Vagina (tissue), 2 donors: ENCODE measurements at places on chromosomes 12 and 14. TPM values are rescaled to one million over a fixed set of nuclear protein-coding genes. Genes with fewer than 3 reads are reported as not detected.

DNA sequence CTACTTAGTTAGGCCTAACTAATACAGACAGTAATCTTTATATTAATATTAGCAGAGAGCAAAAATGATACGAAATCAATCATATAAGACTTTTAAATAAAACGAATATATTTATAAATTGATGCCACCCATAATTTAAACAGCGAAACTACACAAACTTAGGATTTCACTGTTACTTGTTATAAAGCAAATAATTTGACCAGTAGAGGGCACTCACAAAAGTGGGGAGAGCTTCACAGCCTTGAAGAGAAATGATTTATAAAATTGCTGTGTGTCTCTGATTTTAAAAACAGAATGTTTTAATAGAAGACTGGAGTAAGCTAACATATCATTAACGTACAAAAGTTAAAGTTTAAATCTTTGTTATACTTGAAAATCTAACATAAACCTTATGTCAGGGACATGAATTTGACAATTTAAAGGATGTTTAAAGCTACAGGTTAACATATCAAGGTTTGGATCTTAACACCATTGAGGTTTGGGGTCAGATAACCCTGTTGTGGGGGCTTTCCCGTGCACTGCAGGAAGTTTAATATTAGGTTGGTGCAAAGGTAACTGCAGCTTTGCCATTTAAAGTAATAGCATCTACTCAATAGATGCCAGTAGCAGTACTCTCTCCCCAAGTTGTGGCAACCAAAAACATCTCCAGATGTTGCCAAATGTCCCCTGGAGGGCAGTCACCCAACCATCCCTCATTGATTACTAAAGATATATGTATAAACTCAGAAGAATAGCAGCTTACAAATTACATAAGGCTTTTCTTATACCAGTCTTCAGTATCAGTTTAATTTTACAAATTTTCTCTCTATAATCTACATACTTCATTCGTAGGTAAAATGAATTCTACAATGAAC lies 9.3 kb downstream of the KRAS start:
- no peak for DNase-seq

DNA sequence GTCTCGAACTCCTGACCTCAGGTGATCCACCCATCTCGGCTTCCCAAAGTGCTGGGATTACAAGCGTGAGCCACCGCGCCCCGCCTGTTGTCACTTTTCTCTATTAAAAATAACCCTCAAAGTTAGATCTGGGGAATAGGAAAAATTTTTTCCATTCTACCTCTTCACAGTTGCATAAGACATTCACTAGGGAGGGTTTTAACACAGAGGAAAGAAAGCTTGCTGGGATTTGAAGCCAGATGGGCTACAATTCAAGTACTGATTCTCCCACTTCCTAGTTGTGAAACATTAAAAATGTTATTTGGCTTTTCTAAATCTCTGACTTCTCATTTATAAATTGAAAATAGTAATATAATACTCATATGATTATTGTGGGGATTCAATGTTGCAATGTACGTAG lies 23.3 kb upstream of the SLC15A5 start:
- no peak for DNase-seq

Gene CARMIL3
- 1.2 TPM for total RNA-seq

- DNase-seq = no peak
Observed at GRCh38 chr14:49287004-49287403, 299.2 kb downstream of the RPS29 start.

DNA sequence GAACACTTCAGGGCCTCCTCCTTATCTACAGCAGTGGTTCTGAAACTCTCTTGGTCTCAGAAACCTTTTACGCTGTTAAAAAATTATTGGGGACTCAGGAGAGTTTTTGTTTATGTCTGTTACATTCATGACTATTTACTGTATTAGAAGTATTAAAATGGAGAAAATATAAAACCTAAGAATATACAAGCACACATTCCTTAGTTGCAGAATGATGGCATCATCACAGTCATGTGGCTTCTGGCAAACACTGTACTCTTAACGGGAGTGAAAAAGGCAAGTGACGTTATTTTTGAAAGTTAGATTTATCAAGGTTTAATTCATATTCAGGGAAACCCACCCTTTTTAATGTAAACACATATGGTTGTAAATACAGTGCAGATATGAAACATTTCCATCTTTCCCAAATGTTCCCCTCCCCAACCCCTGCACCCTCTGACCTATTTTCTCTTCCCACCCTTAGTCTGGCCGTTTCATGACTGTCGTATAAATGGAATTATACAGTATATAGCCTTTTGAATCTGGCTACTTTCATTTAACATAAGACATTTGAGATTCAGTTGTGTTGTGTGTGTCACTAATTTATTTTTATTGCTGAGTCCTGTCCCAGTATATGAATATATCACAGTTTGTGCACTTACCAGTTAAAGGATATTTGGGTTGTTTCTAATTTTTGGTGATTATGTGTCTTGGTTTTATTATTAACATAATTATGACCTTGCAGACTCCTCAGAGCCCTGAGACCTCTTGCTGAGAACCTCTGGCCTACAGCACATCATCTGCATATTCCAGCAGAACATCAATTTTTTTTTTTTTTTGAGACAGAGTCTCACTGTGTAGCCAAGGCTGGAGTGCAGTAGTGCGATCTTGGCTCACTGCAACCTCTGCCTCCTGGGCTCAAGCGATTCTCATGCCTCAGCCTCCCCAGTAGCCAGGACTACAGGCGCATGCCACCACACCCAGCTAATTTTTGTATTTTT lies 457.0 kb downstream of the PCNX1 start:
- no peak for DNase-seq

Gene FOXN4
- not detected for total RNA-seq

- no peak for DNase-seq
Observed at GRCh38 chr12:52082026-52082668, 2.6 kb downstream of the SMIM41 start.

Gene FLVCR2
- 3.7 TPM for total RNA-seq

DNA sequence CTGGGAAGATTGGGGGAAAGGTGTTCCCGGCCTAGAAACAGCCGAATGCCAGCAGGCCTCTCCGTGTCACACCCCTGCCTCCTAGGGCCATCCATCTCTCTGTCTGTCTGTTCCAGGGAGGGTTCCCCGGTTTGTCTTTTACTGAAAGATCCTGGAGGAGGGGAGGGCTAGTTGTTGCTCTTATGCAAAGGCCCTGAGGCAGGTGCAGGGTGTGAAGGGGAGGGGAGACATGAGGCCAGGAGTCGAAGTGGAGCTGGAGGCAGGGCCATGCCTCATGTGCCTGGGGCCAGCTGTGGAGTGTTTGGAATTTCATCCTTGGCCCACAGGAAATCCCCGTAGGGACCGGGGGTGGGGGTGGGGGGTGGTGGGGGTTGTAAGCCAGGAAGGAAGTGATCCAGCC lies 8.7 kb upstream of the RCOR1 start:
- DNase-seq = no peak

DNA sequence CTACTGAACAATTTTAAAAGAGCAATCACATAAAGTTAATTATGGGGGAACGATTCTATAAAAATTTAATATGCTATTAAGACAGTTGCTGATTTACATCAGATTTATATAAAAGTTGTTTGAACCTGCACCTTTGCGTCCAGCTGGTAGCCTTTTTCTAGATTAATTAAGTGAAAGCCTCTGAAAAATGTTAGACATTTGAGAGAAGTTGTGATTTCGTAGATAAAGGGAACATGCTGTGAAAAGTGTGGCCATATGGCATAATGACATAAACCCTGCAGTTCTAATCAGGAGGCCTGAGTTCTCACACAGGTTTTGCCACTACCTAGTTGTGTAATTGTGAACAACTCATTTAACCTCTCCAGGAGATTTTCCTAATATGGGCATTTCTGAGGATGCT lies 187.2 kb downstream of the TMTC2 start:
- no peak for DNase-seq

GRCh38 chr14:68105816-68106215 lies 286.2 kb downstream of the RAD51B start:
- DNase-seq = no peak

- no peak for DNase-seq
Observed at GRCh38 chr12:82099216-82099615, 259.0 kb downstream of the CCDC59 start.

GRCh38 chr12:25670076-25671055 lies 117.3 kb upstream of the LMNTD1 start:
- no peak for DNase-seq

GRCh38 chr12:116122628-116123027 lies 154.9 kb downstream of the MED13L start:
- DNase-seq = no peak

DNA sequence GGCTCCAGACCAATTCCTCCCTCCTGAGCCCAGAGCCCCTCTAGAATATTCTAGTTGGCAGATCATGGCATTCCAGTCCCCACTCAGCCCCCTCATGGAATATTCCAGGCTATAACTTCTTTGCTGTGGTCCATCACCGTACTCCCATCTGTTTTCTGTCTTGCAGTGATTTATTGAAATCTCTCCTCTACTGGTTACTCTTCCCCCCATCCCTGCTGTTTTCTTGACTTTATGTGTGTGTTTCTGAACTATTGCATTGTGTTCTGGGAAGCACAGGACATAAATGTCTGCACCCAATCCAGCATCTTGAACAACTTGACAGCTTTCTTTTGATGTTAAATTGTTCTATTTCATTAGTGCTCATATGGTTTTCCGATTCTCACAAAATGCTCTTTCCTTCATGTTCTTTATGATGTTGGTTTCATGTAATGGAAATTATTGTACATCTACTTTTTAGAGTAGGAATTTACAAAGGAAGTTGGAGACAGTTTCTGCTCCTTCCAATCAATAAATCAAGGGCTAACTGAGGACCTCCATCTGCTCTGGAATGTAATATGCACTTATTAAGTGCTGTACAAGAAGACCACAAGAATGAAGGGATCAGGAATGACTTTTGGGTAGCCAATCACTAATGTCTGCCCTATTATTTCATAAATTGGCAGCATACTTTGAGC lies 26.3 kb downstream of the PDE6H start:
- DNase-seq = no peak

DNA sequence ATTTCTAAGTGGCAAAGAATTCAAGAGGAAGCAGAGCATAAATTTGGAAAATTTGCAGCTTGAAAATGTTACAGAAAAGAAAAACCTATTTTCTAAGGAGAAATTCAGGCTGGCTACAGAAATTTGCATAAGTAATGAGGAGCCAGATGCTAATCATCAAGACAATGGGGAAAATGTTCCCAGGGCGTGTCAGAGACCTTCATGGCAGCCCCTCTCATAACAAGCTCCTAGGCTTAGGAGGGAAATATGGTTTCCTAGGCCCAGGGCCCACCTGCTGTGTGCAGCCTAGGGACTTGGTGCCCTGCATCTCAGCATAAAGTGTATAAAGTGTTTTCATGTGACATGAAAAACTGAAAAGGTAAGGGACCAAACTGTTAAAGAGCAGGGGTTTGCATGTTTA lies 1796.3 kb upstream of the FLRT2 start:
- no peak for DNase-seq

DNA sequence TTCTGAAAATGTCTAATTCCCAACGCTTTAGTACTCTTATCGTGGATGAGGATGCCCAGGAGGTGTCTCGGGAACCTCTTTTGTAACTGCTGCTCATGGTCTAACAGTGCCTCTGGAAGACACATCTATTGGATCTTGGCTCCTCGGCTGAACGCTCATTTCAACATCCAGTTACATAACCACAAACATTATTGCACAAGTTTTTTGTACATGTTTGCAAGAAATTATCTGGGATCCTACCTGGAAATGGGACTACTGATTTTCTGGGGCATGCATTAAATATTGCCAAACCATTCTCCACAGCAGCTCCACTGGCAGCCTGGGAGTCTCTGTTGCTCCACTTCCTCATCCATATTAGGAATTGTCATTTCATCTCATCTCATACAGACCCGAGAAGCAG lies 117.5 kb upstream of the EVL start:
- DNase-seq = no peak

- no peak for DNase-seq
Observed at GRCh38 chr14:22395803-22396202, 193.2 kb downstream of the DAD1 start.

GRCh38 chr14:88323086-88323522 lies at the start of gene KCNK10:
Gene KCNK10, minus strand, starts transcription at chr14:88323269. Its CDS starts 471 bp downstream, at chr14:88322798.
- DNase-seq = no peak

- no peak for DNase-seq
Observed at GRCh38 chr12:28793581-28794151, 355.4 kb upstream of the FAR2 start.

Gene SLC25A47
- total RNA-seq = not detected

- no peak for DNase-seq
Observed at GRCh38 chr14:61183196-61183885, 97.8 kb downstream of the TMEM30B start.
